ENCODE measurements at places on chromosomes 12 and 14. TPM values are rescaled to one million over a fixed set of nuclear protein-coding genes. Genes with fewer than 3 reads are reported as not detected.

Gene SOAT2
- not detected for total RNA-seq

Gene KRT75
- total RNA-seq = not detected

- no peaks in the 10 kb centered on the region for H3K36me3 ChIP-seq
- H3K4me1 ChIP-seq = no peaks in the 10 kb centered on the region
- H3K4me3 ChIP-seq = no peak overlapping the region
- DNase-seq = no peak
- H3K27ac ChIP-seq = peak overlapping the region; percentile 91
Observed at GRCh38 chr12:3247077-3247476, 169.9 kb downstream of the TSPAN9 start.

DNA sequence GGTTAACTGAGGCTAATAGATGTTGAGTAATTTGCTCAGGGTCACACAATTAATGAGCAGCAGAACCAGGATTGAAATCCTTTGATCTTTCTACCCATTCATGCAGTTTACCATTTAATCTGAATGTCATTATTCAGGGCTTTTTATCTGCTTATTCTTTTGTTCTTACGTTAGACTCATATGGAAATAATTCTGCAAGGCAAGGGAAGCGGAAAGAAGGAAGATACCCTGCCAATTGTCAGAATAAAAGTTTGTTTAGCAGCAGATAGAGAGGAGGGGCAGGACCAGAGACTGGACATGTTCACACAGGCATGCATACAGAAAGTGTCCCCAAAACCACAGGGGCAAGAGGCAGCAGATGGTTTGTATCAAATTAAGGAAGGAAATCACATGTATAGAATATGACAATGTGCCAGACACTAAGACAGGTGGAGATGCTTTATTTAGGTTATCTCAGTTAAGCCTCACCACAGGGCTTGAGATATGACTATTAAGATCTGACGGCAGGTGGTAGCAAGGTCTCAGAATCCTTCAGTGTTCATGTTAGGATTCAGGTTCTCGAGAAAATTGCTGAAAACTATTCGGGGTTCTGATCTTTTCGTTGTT, 29.8 kb downstream of the BRMS1L start:
- no peak overlapping the region for H3K27ac ChIP-seq
- no peaks in the 10 kb centered on the region for H3K4me1 ChIP-seq
- no peaks in the 10 kb centered on the region for H3K27me3 ChIP-seq
- no peak overlapping the region for H3K4me3 ChIP-seq
- no peak for DNase-seq

- no peak overlapping the region for H3K4me3 ChIP-seq
- no peaks in the 10 kb centered on the region for H3K4me1 ChIP-seq
- H3K27ac ChIP-seq = no peak overlapping the region
- no peak for DNase-seq
- no peaks in the 10 kb centered on the region for H3K27me3 ChIP-seq
- H3K36me3 ChIP-seq = no peaks in the 10 kb centered on the region
Observed at GRCh38 chr12:28497889-28498411, 307.7 kb downstream of the CCDC91 start.

- DNase-seq = no peak
- no peaks in the 10 kb centered on the region for H3K27me3 ChIP-seq
- no peaks in the 10 kb centered on the region for H3K36me3 ChIP-seq
- H3K4me3 ChIP-seq = no peak overlapping the region
- peaks cover 27% of the 10 kb centered on the region for H3K4me1 ChIP-seq
- no peak overlapping the region for H3K27ac ChIP-seq
Observed at GRCh38 chr14:105076805-105077648, 11.8 kb upstream of the GPR132 start.

GRCh38 chr14:87113286-87113685, 879.7 kb downstream of the GALC start:
- H3K27ac ChIP-seq = no peak overlapping the region
- H3K4me1 ChIP-seq = no peaks in the 10 kb centered on the region
- no peaks in the 10 kb centered on the region for H3K36me3 ChIP-seq
- H3K4me3 ChIP-seq = no peak overlapping the region
- no peaks in the 10 kb centered on the region for H3K27me3 ChIP-seq

GRCh38 chr12:55929306-55929791, 1.6 kb upstream of the DGKA start:
- no peak overlapping the region for H3K4me3 ChIP-seq
- H3K36me3 ChIP-seq = no peaks in the 10 kb centered on the region
- H3K4me1 ChIP-seq = no peaks in the 10 kb centered on the region
- no peak for DNase-seq
- no peaks in the 10 kb centered on the region for H3K27me3 ChIP-seq

DNA sequence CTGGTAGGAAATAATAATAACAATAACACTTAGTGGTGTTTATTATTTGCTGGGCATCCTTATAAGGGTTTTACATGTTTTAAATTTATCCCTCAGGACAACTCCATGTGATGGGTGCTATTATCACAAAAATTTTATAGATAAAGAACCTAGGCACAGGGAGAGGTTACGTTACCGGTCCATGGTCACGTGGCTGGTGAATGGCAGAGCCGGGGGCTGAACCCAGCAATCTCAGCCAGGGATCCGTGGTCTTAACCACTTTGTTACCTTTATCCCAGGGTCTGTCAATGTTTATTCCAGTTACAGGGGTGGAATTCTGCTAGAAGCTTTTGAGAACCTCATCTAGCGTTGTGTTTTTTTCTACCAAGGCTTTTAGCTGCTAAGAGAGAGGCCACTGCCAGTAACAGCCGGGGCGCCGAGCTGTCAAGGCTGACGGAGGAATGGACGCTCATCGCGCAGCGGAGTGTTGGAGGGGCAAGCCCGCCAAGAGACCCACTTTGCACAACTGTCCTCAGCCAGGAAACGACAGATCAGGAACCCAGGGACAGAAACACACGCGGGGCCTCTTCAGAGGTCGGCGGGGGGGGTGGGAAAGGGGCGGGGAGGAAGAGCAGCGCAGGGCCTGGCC, 418 bp downstream of the AMN1 start:
- H3K27me3 ChIP-seq = no peaks in the 10 kb centered on the region
- no peaks in the 10 kb centered on the region for H3K36me3 ChIP-seq
- peak overlapping the region; percentile 95 for H3K27ac ChIP-seq

DNA sequence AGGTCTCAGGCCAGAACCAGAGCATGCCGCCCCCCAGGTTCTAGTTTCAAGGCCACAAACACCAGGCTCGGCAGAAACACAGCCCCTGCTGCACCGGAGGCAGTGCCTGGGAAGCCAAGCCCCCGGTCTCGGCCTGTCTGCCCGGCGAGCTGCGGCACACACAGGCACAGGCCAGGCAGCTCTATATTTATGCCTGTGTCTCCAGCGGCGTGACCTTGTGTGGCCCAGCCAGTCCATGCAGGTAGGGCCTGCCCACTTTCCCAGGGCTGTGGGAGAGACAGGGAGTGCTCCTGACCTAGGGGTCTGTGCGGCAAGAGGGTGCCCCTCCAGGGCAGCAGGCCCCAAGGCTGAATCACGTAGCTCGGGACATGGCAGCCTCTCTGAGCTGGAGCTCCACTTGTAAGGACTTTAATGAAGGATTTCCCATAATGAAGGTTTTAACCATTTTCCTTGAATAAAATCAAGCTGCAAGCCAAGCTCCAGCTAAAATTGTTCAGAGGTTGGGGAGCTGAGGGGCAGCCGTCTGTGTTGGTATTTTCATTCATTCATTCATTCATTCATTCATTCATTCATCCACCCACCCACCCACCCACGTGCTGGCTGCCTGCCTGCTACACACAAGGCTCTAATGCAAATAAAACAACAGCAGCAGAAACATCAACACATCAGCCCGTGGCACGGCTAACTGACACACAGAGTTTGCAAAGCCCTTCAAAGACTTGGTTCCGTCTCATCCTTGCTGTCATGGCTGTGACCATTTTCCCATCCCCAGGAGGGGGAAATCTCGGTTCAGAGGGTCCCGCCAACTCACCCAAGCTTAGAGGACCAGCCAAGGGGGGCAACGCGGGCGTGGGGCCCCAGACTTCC, 92.0 kb downstream of the RFLNA start:
- H3K36me3 ChIP-seq = peaks cover 31% of the 10 kb centered on the region
- peak overlapping the region; percentile 94 for H3K27ac ChIP-seq
- peak overlapping the region; percentile 60 for H3K4me3 ChIP-seq
- no peaks in the 10 kb centered on the region for H3K27me3 ChIP-seq
- no peak for DNase-seq

Measured in right atrium auricular region (tissue), 2 donors.